ENCODE measurements at places on chromosomes 7 and 10.

DNA sequence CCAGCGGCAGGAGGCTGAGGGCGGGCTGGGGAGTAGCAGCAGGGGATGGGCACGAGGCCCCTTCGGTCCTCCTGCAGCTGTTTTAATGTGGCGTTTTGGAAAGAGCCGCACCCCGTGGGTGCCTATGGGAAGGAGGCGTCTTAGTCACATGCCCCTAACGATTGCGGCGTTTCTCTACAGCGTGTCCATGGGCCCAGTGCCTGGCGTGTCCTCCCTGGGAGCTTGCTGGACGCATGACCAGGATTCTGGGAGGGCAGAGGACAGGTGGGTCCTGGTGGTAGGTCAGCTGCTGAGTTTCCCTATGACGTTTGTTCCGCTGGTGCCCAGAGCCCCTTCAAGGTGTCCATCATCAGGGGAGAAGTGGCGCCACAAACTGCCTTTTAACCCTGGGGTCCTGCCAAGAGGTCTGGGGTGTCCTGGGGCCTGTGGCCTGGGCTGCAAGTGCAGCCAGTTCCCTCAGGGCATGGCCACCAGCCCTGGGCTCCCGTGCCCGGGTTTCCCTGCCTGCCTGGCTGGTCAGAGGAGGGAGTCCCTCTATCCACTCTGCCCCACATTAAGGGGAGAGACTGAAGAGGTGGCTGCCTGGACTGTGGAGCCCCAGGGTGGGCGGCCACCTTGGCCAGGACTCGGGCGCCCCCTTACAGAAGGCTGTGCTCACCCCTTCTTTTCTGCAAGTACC lies 48.7 kb downstream of the PWWP2B start:
- DNase-seq, result no peak

- no peak for DNase-seq
These were observed 319.0 kb downstream of the GRID1 start for GRCh38 chr10:86047588-86047987.

DNA sequence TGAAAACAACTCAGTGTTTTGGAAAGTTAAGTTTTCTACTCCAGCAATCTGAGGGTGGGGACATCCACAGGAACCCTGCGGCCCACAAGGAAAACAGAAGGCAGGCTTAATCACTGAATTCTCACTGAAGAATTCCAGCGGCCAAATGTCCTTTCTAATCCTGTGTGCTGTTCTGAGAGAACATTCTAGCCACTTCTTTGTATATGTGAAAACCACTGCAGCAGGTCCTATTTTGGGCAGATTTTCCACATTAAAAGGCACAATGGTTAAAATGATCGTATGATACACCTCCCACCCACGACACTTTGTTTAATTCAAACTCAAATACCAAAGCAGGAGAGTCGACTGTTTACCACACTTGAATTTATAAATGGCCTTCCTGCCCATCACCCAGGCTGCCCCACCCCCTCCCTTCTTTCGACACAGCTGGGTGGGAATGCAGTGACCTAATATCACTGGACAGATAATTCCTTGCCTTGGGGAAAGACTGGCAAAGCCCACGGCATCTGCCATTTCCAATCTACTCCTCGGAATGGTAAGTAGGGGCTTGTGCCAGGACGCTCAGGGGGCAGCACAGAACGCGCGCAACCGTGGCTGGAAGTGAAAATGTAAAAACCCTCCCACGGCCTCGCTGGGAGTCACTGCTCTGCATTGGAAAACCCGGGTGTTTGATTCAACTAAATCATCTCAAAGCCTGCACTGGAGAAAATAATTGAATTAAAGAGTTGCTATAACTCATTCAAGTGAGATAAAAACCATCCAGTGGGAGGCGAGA lies 67.0 kb downstream of the CTBP2 start:
- DNase-seq, result no peak

GRCh38 chr10:125094806-125095205 lies 65.6 kb downstream of the CTBP2 start:
- DNase-seq, result no peak

DNA sequence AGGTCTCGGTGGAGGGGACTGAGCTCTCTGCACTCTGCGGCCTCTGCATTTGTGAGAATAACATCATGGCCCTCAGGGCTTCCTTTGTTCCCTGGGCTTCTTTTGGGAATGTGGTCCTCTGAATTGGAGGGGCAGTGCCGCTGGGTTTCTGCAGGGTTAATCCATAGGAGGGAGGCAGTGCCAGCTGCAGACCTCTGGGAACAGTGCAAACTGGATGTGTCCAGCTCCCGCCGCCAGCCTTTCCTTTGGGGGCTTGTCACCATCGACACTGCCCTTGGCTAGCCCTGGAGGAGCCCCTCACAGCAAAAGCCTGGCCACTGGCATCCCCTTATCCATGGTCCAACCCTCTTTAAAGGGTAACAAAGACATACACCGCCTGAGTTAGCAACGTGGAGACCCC lies 174.0 kb downstream of the WDR37 start:
- DNase-seq, result no peak

- peak; percentile 1 for DNase-seq
These were observed 15.1 kb downstream of the LSMEM1 start for GRCh38 chr7:112495810-112496462.

DNA sequence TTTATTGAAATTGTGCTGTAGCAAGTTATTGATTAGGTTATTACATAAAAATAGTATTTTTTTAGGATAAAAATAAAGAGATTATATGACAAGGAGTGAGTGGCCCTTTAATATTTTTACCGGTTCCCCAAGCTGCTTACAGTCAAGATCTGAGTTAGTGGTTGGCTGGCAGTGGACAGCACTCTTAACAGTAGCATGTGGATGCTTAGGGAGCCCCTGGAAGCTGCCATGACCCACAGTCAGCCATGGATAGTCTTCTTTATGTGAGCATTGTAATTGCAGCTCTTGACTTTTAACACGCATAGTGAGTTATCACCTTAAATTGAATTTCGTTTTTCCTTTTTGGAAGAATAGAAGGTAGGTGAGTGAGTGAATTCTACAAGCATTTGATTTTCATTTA lies 22.1 kb downstream of the RAB18 start:
- DNase-seq, result no peak

- no peak for DNase-seq
These were observed 110.4 kb downstream of the NT5C2 start for GRCh38 chr10:103082683-103083082.

DNA sequence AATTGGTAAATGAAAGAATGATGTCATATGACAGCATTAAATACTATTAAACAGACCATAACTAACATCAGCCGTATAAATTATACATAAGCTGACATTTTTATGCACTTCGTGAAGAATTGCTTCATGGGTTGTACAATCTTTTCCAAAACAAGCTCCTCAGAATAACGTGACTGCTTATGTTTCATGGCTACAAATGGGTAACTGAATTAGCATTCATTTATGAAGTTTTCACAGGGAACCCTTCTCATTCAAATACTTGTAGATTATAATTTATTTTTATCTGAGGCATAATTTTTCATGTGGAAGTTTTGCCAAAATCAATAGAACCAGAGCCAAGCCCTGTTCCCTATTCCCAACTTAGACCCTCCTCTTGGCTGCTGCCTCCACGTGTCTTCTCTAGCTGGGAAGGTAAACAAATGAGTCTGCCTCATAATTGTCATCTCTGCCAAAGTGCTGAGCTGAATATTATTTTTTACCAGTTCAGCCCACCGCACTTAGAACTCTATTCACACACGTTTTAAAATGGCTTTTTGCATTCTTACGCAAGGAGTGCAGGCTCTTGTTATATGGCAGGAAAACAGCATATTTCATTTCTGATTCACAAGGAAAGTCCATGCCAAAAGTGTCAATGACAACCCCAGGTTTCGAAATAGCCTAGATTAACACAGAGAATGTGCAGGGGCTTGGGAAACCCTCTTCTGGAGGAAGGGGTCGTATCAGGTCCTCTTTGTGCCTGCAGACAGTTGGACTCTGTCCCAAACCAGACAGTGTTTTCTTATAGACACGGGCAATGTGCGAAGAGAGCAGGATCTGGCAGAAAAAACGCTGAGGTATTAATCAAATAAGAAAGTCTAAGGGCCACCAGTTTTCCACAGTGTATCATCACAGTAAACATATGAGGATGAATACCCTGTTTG lies 370.7 kb upstream of the MGMT start:
- DNase-seq, result no peak

GRCh38 chr10:976316-976715 lies 11.9 kb upstream of the GTPBP4 start:
- no peak for DNase-seq

- DNase-seq, result no peak
These were observed 39.7 kb downstream of the HIPK2 start for GRCh38 chr7:139738101-139738489.

DNA sequence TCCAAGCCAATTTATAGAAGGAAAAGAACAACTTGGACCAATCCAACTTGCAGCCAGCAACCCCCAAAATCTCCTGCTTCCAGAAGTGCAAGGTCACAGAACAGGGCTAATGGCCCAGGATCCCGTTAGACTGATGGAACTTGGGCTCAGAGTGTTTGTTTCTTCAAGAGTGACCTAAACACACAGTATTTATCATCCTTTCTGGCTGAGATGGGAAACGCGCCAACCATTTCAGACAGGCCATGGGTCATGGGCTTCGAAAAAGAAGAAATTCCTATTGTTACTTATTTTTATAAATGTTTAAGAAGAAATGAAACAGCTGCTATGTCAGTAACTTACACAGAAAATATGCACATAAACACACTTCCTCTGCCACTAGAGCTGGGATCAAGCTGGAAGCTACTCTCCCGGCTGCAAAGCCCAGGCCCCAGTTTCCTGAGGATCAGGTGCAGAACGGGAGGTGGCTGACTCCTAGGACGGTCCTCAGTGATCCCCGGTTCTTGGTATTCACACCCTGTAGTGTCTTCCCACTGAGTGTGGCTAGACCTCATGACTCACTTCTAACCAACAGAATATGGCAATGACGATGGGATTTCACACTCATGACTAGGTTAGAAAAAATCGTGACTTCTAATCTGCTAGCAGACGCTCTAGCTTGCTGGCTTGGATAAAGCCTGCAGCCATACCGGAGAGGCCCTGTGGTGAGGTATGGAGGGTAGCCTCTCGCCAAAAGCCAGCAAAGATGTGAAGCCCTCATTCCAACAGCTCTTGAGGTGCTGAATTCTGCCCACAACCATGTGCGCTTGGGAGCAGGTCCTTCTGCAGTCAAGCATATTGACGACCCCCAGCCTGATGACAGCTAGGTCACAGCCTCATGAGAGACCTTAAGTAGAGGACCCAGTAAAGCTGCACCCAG lies 60.2 kb downstream of the CHST15 start:
- DNase-seq, result no peak

DNA sequence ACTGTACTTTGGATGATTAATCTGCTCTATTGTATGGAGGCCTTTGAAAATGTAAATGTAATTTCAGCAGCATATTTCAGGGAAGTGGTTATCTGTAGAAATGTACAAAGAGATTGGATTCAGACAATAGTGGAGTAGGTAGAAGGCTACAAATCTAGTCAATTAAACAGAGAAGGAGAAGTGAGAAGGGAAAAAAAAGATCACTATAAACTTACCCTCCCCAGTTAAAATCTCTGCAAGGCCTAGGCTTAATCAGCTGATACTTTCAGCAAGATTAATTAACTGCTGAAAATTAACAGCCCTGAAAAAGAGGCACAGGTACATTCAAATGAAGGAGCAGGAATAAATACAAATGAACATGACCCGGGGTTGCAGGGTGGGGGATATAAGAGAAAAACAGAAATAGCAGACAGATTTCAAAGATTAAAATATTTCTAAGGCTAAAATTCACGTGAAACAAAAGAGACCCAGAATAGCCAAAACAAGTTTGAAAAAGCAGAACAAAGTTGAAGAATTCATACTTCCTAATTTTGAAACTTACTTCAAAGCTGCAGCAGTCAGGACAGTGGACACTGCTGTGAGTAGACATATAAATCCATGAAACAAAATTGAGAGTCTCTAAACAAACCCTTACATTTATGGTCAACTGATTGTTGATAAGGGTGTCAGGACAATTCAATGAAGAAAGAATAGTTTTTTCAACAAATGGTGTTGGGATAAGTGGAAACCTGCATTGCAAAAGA lies 96.0 kb downstream of the NRCAM start:
- no peak for DNase-seq

DNA sequence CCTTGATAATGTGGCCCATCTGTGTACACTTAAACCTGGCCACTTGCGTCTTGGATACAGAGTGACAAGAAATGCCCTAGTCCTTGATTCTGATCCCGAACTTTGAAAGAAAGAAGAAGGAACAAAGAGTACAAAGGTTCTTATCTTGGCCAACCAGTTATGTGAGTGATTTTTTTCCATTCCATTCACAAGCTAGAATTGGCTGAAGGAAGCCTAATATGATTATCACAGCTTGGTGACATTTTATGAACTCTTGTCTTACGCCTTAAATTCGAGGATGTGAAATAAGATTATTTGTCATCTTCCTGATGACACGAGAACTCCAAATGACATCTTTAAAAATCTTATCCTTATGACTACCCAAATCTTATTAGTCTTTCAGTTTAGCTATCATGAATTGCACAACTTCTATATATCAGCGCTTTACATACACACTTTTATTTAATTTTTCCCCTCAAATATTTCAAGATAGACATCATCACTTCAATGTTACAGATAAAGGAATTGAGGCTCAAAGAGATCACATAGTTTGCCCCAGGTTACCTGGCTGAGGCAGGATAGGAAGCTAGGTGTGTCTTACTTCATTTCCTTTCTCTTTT lies 13.0 kb upstream of the SP4 start:
- no peak for DNase-seq

GRCh38 chr7:112419543-112420130 lies 30.6 kb upstream of the IFRD1 start:
- no peak for DNase-seq

- peak; percentile 54 for DNase-seq
These were observed at the start of gene AASS for GRCh38 chr7:122143751-122144711. AASS (minus strand) TSS chr7:122144249; CDS start chr7:122133726, 10,523 bp downstream.

DNA sequence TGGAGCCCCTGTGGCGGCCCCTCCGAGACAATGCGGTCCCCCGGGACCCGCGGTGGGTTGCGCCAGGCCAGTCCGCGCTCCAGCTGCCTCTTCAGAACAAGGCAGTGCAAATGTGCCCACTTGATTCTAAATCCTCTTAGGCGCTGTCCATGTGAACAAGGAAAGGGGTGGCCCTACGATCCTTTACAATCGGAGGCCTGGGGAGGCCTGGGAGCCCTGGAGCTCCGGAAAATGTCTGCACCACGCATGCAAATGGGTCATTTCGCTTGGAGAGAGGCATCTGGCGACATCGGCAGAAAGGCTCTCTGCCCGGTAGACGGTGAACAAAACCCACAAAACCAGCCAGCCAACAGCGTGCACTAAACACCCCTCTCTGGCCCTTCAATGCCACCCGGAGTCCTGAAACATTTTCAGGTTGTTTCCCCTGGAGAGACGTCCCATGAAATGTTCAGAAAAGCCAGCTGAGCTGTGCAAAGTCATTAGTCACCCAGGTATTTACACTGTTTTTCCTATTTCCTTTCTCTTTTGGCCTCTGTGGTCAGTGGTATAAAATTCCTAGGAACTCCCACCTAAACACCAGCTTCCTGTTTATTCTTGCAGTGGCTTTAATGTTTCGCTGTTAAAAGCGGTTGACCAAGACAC lies 102.8 kb upstream of the ZNF438 start:
- DNase-seq, result no peak
